ENCODE measurements at places on chromosomes 16 and 17.

- no peak for DNase-seq
Observed at GRCh38 chr17:61410141-61411010, 10.7 kb downstream of the TBX2 start.

- peak; percentile 3 for DNase-seq
Observed at GRCh38 chr17:48814504-48814903, 2.5 kb downstream of the TTLL6 start.

DNA sequence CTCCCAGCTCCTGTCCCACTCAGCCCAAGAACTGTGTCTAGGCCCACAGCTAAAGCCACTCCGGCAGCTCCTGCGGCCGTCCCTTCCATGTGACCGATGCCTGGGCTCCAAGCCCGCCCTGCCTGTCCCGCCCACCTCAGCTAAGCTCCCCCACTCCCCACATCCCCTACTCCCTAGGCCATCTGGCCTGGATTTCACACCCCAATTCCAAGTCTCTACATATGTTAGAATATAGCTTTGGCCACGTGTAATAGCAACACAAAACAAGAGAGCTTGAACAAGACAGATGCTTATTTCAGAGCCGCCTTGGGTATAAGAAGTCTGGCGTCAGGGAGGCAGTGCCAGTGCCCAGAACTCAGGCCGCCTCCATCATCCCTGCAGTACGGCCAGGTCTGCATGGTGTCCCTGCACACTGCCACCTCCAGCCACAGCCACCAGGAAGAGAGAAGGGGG is 30.0 kb upstream of the USP22 start:
- DNase-seq = peak; percentile 57

DNA sequence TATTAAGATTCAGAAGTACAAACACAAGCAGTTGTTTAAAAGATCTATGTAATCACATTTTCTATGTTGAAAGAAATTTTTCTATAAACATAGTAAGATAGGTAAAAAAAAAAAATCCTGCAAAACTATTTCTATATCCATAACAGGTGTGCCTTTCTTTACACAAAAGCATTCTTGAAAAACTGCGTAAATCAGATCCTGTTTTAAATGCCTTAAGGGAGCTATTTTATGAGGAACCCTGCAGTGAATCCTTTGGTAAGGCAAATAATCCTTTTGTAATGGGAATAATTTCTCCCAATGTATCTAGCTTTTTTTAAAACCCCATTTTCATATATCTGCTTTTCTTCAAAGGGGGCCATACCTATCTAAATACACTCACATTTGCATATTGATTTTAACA is 157.3 kb downstream of the AATF start:
- no peak for DNase-seq

GRCh38 chr17:81345228-81346089 is 49.8 kb upstream of the BAHCC1 start:
- DNase-seq = peak; percentile 74

DNA sequence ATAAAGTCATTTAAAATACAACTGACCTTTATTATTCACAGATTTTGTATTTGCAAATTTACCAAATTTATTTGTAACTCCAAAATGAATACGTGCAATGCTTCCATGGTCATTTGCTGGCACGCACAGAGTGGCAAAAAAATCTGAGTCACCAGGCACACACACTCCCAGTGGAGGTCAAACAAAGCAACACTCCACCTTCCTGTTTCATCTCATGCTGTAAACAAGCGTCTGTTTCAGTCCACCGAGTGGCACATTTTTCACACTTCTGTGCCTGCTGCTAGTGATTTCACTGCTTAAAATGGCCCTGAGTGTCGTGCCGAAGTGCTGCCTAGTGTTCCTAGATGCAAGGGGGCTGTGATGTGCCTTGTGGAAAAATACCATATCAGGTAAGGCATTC is 17.8 kb upstream of the ITGAE start:
- peak; percentile 15 for DNase-seq

GRCh38 chr17:14107889-14108288 is 38.6 kb downstream of the COX10 start:
- no peak for DNase-seq

DNA sequence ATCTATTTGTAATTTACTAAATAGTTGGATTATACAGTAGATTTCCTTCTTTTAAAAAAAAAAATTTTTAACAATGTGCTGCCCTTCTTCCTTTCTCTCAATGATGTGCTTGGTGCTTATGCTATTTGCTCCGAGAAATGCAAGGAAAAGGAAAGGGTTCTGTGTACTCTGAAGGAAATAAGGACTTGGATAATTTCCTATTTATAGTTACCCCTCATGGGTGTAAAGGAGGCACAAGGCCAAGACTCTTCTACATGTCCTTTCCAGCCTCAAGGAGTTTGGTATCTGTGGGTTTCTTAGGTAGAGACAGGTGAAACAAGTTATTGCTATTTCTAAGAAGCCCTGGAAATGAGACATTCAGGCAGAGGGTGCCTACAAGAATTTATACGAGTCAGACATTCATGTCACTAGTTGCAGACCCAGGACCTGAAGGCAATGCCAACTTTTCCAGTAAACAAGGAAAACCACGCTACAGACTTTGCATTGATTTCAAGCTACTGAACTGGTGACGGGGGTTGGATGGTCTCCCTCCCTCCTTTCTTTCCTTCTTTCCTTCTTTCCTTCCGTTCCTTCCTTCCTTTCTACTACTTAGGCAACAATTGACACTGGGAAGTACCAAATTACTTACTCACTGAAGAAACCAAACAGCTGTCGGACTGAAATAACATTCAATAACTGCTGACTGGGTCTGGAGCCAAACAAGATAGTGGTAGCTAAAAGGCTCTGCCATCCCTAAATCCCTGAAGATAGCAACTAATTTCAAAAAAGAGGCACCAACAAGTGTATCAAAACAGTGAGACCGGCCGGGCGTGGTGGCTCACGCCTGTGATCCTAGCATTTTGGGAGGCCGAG is 33.8 kb upstream of the GHDC start:
- no peak for DNase-seq

GRCh38 chr16:26330654-26331053 is 638.9 kb downstream of the HS3ST4 start:
- DNase-seq = no peak

DNA sequence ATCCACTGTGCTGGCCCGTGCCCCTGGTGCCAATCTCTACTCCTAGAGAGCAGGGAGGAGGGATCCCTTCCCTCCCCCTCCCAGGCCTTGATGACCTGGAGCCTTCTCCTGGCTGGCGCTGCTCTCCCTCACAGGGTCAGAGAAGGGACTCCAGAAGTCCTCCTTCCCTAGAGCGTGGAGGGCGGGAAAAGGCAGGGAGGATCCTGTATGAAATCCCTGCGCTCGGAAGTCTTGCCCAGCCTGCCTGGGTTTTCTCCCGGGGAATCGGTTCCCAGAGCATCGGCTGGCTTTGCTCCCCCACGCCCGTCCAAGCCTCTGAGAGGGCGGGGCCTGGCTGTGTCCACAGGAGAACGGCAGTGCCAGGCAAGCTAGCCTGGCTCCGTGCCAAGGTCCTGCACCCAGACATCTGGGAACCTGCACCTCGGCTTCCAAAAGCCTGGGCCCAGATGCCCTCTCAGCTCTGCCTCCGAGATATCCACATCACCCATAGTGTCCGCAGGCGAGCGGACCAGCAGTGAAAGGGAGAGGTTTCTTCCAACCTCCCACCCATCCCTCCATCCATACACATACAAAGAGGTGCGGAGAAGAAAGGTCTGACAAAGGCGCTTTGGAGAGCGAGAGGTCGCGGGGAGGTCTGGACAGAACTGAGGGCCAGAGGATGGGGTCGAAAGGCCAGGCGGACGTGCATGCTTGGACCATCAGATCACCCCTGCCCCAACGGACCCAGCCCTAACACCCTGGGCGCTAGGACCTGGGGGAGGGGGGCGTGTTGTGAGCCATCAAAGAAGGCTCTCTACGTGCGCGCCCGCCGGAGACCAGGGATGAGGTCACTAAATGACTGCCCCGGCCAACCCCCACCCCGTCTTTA is 1.1 kb downstream of the MPP2 start:
- peak; percentile 87 for DNase-seq

GRCh38 chr16:85738923-85739715 is 11.8 kb downstream of the C16orf74 start:
- no peak for DNase-seq

- no peak for DNase-seq
Observed at GRCh38 chr16:75566758-75567255, 628 bp downstream of the GABARAPL2 start.

GRCh38 chr17:80283116-80283852 is 22.6 kb downstream of the RNF213 start:
- DNase-seq = no peak

DNA sequence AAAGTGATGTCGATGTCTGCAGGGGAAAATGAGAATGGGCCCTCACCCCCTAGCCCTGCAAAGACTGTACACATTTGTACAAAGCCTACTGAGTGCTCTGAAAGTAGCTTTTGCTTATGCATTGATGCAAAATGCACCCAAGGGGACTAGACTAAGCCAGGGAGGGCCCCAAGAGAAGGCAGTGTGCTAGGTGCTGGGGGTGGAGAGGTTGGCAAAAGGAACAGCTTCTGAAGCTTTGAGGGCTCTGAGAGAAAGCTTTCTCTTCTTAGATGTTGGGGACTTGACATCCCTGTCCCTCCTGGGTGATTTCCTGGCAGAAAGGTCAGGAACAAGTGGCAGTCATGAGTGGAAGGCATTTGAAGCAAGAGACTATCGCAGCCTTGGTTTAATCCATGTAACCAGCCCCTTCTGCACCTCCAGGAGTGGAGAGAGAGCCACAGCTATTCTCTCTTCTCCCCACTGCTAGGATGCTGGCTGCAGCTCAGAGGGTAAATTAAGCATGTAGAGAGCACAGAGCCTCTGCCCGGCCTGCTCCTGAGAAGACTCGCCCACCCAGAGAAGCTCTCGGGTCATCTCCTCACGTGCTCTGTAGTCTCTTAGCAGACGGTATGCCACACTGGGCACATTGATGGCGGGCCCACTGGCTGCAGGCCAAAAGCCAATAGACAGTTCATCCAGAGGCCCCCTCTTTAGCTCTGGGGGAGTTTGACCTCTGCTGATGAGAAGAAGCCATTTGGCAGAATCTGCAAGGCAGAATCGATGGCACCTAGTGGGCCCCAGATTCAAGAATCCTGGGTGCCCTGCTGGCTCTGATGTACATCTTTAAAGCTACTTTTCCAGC is 221.4 kb downstream of the MSI2 start:
- DNase-seq = no peak

DNA sequence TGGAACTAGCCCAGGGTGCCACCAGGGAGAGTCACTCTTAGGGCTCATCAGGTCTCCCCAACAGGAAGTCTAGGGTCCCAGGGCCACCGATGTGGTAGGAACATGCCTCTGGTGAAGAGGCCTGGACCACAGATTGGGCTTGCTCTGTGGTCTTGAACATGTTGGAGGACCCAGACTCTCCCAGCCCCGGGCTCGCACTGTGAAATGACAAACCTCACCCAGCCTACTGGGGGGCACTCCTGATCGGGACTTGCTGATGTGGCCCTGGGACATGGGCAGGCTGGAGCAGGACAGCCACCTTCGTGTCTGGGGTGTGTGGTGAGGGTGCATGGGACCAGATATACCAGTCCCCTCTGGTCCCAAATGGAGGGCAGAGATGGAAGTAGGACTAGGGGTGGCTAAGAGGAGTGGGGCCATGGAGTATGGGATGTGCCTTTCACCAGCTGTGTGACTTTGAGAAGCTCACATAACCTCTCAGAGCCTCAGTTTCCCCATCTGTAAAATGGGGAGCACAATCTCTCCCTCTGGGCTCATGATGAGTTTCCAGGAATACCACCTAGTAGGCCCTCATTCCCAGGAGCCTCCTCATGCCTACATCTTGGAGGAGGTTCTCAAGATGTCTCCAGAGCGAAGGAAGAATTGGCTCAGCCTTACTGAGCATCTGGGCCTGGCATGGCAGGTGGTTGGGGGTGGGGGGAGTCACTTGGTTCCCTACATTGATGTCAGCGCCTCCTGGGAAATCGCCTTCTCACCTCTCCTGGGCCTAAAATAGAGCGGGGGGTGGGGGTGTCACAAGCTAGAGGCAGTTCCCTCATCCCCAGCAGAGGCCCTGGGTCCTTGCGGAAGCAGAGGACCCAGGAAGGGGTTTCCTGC is 1.5 kb upstream of the ADAM11 start:
- DNase-seq = no peak

GRCh38 chr16:84600343-84601229 is 17.3 kb downstream of the COTL1 start:
- no peak for DNase-seq

GRCh38 chr16:12291989-12292759 is 315.6 kb downstream of the SNX29 start:
- DNase-seq = no peak

DNA sequence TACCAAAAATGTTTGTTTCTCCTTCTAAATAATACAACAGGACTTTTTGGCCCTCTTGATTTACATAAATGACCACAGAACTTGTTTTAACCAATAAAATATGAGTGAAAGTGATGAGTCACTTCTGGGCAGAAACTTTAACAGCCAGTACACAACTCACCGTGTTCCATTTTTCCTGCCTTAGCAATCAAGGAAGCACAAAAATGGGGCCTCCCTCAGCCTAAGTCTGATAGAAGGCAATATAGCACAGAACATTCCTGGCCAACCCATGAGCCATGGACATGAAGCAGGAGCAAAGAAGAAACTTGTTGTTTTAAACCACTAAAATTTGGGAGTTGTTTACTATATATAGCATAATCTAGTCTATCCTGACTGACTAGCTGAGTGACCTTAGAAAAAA is 61.1 kb upstream of the MTMR4 start:
- no peak for DNase-seq

DNA sequence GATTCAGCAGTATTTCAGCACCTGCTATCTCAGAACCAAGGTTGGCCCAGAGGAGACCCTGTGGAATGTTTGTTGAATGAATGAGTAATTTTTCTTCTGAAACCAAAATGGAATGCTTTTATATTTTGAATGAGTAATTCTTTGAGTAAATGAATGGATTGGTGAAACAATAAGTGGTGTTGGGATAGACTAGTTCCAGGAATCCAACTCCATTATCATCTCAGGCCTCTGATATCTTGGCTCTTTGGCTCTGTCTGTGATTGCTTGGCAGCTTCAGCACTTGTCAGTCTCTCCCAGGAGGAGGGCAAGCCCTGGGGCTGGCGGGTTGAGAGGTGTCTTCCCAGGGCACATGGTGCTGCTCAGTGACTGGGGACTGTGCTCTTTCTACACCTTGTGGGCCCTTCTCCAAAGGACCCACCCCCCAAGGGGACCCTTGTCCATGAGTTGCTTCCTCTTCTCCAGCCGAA is 284.4 kb upstream of the FOXF1 start:
- no peak for DNase-seq

DNA sequence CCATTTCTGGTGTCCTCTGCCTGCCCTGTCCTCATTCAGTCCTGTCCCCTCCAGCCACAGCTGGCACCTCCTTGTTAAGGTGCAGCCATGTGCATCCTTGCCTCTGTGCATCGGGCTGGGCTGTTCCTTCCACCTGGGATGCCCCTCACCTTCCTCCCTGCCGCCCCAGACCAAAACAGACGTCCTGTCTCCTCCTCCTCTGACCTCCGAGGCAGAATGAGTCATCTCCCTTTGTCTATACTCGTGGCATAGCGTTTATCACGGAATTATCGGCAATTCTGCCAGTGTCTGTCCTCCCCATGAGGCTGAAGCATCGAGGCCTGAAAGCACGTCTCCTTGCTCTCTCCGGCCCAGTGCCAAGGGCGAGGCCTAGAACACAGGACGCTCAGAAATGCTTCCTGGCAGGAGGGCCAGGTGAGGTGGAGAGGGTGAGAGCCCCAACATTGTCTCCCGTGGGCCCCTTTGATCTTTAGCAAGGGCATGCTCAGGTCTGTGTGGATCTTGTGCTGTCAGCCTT is 4.6 kb downstream of the RAI1 start:
- DNase-seq = no peak

Measured in amygdala (tissue), 56 donors.